ENCODE measurements at places on chromosomes 6 and 20.

DNA sequence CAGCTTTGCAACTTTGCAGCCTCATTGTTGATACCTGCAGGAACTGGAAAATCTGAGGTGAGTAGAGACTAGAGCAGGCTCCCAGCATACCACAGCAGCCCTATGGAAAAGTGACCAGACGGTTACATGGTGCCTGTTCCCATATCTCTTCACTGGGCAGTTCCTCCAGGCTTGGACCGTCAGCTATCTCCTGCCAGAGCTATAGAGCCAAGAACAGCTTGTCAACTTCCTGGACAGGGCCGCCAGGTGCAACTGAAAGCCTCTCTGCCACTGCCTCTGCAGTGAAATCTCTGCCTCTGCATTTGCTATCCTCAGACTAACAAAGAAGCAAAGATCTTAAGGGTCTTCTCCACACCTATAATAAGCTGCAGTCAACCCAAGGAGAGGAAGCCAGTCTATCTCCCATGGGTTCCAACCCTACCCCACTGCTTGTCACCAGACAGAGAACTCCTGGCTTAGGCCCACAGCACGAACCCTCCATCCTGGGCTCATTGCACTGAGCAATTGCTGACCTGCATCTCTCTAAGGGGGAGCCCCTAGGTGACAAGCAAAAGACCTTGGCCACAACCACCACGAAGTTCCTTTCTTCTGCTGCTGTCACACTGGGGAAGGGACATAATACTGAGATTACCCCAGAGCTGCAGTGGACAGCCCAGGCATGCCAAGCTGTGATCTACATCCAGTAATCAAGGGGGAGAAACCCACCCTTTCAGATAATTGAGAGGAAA is 60.1 kb upstream of the KHDRBS2 start:
- no peak for DNase-seq

GRCh38 chr20:58987790-58988564 is 6.9 kb downstream of the NELFCD start:
- DNase-seq = no peak

GRCh38 chr20:15851576-15852215 is 721.6 kb downstream of the KIF16B start:
- no peak for DNase-seq

DNA sequence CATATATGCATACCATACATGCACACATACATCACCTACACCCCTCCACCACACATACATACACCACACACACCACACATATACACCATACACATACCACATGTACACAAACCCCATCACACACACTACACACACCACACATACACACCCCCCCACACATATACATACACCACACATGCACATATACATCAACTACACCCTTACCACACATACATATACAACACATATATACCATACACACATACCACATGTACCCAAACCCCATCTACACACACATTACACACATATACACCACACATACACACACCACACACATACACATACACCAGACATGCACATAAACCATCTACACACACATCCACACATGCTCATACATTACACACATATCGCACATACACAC is 52.7 kb downstream of the DAAM2 start:
- no peak for DNase-seq

GRCh38 chr6:4100655-4101054 is 21.7 kb upstream of the FAM217A start:
- DNase-seq = no peak

DNA sequence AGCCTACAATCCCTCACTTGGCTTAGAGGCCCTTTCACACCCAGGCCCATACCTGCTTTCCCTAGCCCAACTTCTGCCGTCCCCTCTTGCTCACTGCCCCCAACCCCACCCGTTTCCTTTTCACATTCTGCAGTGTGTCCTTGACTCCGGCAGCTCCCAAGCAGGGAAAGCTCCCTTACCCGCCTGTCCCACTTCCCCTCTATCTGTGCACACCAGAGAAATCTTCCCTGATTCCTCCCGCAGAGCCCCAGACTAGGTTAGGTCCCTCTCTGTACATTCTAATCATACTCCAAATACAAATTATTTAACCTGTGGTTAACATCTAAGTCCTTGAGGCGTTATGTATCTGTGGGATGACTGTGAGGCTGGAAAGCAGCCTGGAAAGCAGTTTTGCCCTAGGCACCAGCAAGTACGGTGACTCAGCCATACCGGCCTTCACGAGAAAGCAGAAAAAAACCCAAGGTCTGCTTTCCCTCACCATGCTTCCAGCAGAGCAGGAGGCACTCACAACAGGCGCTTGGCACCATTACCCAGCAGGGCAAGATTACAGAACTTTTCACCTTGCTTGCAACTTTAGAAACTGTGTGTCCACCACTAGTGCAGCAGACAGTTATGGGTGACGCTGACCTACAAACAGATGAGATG is 22.3 kb downstream of the ELOVL5 start:
- DNase-seq = no peak

GRCh38 chr20:51017251-51017650 is 5.7 kb downstream of the KCNG1 start:
- no peak for DNase-seq

- DNase-seq = peak; percentile 33
These were observed 453 bp downstream of the KCNQ5 start for GRCh38 chr6:72622094-72622940.

DNA sequence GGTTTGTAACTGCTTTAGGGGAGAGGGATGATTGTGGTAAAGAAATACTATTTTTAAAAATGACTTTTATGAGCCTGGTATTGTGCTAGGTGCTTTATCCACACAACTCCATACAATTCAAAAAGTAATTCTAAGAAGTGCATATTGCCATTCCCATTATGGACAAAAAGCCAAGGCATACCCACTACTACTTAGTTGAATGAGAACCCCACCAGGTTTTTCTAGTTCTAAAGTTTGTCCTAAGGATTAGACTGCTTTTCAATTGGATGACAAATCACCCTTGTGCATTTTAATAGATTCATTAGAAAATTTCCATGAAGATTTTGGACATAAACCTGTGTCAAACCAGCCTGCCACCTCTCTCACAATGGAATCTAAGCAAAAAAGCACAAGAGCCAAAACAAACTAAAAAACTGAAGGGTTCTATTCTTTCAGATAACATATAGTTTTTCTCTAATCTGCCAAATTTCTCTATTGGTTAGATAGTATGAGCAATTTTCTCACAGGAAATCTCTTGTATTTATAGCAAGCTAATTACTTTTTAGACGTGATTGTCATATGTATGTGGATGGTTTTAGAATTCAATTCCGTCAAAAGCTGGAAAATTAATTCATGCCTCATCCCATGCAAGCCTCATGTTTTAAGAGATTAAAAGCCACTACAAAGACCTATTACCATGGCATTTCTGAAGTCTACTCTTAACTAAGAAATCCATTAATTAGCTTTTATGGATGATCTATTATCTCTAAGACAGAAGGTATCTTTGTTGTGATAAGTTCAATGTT is 325.5 kb downstream of the RNGTT start:
- no peak for DNase-seq

- DNase-seq = no peak
These were observed 660.4 kb downstream of the CD109 start for GRCh38 chr6:74356391-74356790.

DNA sequence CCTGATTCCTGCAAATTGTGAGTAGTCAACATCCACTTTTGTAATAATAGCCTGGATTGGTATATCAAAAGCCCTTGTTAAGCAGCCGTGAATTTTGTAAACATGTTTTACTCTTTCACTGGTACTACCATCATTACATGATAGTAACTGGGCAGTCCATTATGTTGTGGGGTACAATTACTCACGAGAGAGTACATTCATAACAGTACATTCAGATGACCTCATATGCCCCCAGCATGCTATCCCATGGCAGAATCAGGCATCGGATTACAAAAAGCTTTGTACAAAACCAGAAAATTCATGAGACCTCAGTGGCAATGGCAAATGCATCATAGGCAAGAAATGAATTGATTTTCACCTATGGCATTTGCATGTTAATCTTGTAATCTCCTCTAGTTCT is 166.2 kb downstream of the EPM2A start:
- no peak for DNase-seq

DNA sequence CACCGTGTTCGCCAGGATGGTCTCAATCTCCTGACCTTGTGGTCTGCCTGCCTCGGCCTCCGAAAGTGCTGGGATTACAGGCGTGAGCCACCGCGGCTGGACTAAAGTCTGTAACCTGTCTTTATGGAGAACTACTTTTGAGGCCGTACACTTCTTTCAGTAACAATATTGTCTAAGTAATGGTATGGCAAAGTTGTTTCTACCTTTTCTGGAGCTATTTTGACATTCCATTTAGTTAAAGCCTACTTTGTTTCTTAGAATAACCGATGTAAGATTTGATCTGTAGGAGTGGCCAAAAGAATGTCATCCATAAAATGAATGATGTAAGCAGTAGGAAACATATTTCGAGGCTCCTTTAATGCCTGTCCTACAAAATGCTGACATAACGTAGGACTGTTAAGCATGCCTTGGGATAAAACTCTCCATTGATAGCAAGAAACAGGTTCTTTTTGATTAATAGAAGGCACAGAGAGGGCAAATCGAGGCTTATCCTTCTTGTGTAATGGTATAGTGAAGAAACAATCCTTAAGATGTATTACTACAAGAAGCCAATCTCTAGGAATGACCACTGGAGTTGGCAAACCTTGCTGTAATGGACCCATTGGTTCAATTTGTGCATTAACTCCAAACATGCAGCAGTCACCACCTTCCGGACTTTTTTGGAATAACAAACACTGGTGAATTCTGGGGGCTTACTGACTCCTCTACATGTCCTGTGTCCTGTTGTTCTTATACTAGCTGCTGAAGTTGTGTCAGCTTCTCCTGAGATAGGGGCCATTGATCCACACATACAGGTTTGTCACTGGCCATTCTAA is 35.9 kb downstream of the HLA-DRA start:
- DNase-seq = no peak

GRCh38 chr20:15030826-15031225 is 693.4 kb upstream of the FLRT3 start:
- DNase-seq = no peak

DNA sequence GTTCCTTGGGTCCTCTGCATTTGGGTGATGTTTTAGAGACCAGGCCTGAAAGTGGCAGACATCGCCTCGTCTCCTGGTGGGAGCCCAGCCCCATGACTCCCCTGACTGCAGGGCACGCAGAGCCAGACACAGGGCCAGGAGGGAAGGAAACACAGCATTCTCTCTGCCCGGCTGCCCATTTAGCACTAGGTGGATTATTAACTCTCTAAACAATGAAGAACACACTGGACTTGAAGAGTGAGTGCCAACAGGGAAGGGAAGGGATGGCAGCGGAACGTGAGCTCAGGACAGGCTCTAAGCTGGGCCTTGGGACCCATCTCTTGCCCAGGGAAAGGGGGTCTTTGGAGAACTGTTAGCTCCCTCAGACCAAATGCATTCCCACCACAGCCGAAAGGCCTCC is 80.4 kb downstream of the TBXT start:
- no peak for DNase-seq

GRCh38 chr20:1302685-1303541 is 26.0 kb downstream of the SDCBP2 start:
- DNase-seq = no peak

- DNase-seq = no peak
These were observed 110.0 kb upstream of the PMEPA1 start for GRCh38 chr20:57819691-57820380.

- peak; percentile 9 for DNase-seq
These were observed 216.2 kb downstream of the NFATC2 start for GRCh38 chr20:51326201-51326819.

- DNase-seq = no peak
These were observed 5.8 kb upstream of the EEF1E1 start for GRCh38 chr6:8108031-8108660.

GRCh38 chr6:54267798-54268197 is 40.4 kb upstream of the TINAG start:
- DNase-seq = no peak

DNA sequence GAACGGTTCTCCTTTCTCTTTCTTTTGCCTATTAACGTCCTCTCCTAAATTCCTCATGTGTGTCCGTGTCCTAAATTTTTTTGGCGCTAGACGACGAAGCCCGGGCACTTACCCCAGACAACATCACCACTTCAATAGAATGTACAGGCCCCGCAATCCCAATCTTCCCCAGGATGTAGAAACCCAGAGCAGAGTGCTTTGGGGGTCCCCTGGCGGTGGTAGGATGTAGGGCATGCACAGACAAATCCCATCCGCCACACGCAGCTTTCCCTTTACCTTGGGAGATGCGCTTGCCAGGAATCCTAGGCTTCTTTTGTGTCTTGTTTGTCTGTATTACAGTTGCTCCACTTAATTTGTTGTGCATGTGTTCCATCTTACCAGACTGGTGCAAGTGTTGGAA is 417.3 kb upstream of the ARID1B start:
- DNase-seq = no peak

DNA sequence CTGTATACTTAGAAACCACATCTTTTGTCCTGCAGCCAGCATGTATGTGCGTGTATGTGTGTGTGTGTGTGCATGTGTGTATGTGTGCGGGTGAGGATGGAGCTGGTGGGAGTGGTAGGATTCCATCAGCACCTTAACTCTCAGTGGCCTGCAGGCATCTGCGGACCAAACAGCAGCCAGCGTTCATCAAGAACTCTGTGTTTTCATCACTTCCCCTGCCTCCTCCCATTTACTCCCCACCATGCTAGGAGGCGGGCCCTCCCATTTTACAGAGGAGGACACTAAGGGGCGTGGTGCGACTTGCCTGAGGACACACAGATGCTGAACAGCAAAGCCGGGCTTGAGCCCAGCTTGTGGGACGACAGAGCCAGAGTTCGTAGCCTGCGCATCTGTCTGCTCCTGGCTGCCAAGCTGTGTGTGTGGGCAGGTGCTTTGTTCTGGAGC is 8.9 kb downstream of the VSTM2L start:
- DNase-seq = no peak

DNA sequence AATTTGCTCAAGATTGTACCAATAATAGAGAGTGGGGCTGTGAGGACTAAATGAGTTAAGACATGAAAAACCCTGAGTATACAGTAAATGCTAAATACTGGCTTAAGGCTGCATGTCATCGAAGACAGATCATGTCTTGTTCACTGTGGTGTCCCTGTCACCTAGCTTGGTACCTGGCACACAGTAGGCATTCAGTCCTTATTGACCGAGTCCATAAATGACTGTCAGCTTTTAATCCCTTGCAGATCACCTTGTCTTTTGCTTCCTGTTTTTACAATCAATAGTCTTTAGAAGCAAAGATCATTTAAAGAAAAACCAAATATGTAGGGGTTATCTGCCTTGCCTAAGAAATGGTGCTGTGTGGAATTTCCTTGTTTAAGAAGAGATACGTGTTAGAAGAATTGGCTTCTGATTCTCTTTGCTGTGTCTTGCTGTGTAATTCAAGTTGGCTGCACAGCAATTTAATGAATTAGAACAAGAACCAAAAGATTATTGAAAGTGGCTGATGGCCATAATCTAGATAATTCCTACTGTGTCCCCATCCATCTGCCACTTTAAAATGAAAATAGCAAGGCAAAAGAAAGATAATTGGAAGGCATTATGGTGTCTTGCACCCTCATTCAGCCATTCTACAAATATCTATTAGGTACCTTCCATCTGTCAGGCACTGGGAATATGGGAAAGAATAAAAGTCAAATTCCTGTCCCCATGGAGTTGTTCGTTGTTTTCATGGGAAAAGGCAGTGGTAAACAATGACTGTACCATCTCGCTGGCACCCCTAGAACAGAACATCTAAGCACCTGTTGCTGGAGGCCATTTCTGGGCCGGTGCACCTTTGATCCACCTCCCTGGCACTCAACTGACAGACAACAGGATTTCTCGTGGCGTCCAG is 12.4 kb upstream of the MAPK13 start:
- no peak for DNase-seq
